Osteocyte (in vitro differentiated cells): ENCODE measurements at places on chromosomes 4 and X. TPM values are rescaled to one million over a fixed set of nuclear protein-coding genes. Genes with fewer than 3 reads are reported as not detected.

DNA sequence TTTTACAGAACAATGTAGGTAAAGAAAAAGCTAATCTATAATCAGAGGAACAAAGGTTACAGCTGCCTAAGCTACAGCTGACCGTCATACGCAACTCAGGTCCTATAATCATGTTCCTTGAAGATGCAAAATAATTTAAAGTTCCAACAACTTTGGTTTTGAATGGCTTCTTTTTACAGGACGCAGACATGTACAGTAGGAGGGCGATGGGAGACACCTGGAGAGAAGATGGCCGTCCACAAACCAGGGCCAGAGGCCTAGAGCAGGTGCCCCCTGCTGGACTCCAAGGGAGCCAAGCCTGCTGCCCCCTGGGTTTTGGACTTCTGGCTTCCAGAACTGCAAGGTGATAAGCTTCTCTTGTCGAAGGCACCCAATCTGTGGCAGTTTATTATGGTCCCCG, 10.6 kb downstream of the HGFAC start:
- peaks cover 4% of the 10 kb centered on the region for H3K4me1 ChIP-seq
- H3K4me3 ChIP-seq = no peak overlapping the region
- H3K27ac ChIP-seq = no peak overlapping the region
- H3K27me3 ChIP-seq = no peaks in the 10 kb centered on the region

DNA sequence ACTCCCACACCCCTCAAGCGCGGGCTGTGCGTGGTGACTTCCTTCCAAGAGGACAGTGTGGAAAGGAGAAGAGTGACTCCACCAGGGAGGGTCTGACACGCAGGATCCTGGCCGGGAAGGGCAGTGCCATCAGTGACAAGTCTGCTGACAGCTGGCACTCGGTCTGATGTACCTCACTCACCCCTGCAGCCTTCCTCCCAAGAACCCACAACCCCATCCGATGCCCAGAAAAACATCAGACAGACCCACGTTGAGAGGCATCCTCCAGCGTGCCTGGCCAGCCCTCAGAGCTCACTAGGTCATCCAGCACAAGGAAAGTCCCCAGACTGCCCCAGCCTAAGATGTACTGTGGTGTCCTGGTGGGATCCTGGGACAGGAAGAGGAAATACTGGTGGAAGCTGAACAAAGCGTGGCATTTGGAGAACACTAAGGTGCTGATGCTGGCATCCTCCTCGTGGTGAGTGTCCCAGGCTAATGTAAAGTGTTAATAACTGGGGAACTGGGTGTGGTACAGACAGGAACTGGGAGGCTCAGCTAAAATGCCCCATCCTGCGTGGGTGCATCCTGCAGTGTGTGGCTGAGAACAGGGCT, 200.0 kb upstream of the PSAPL1 start:
- DNase-seq = no peak
- peaks cover 6% of the 10 kb centered on the region for H3K4me1 ChIP-seq
- no peaks in the 10 kb centered on the region for H3K36me3 ChIP-seq
- H3K27me3 ChIP-seq = peaks cover 33% of the 10 kb centered on the region
- no peak overlapping the region for H3K4me3 ChIP-seq
- no peak overlapping the region for H3K27ac ChIP-seq

DNA sequence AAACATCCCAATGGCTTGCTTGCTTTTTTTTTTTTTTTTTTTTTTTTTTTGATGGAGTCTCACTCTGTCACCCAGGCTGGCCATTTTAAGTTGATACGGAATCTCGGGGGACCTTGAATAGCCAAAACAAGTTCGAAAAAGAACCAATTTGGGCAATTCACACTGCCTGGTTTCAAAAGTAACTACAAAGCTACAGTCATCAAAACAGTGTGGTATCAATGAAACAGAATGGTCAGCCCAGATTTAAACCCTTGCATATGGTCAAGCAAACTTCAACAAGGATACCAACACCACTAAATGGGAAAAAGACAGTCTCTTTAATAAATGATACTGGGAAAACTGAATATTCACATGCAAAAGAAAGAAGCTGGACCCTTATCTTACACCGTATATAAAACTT, 41.8 kb downstream of the BRCC3 start:
- H3K27me3 ChIP-seq = no peaks in the 10 kb centered on the region
- H3K36me3 ChIP-seq = peaks cover 11% of the 10 kb centered on the region
- H3K4me1 ChIP-seq = no peaks in the 10 kb centered on the region
- no peak overlapping the region for H3K27ac ChIP-seq
- no peak for DNase-seq
- no peak overlapping the region for H3K4me3 ChIP-seq

GRCh38 chr4:83771113-83771705, 235.3 kb downstream of the GPAT3 start:
- no peak for DNase-seq
- H3K4me1 ChIP-seq = no peaks in the 10 kb centered on the region
- H3K27ac ChIP-seq = no peak overlapping the region
- H3K36me3 ChIP-seq = no peaks in the 10 kb centered on the region

DNA sequence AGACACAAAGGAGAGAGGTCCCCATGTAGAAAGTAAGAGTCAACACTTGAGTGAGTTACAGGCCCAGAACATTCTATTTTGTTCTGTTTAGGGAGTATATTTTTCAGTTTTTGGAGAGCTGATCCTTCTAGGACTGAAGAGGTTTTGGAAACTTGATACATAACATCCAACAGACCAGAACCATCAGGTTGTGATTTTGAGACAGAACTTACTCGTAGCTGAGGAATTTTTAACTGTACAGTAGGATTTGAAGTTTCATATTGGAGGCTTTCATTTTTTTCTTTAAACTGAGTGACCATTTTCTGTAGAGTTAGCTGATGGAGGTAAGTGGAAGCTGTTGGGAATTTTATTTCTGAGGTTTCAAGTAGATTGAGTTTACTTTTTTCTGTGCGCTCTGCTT, 73.3 kb downstream of the NCAPG start:
- DNase-seq = no peak
- H3K27me3 ChIP-seq = no peaks in the 10 kb centered on the region
- no peak overlapping the region for H3K4me3 ChIP-seq
- peaks cover 8% of the 10 kb centered on the region for H3K36me3 ChIP-seq

DNA sequence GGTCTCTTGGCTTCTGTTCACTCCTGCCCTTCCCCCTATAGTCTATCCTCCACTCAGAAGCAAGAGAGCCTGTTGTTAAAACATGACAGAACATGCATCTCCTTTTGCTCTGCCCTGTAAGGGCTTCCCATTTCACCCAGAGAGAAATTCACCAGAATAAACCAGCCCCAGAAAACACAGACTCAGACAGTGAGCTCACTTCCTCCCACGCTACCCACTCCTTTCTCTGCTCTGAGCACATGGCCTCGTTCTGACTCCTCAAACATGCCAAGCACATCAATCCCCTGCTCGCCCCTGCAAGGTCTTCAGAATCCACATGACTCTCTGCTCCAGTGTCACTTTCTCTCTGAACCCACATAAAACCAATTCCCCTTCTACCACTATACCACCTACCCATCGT, 50.4 kb downstream of the MID1 start:
- no peaks in the 10 kb centered on the region for H3K27me3 ChIP-seq
- H3K4me1 ChIP-seq = peaks cover 33% of the 10 kb centered on the region
- no peak for DNase-seq
- no peak overlapping the region for H3K4me3 ChIP-seq

GRCh38 chr4:25908491-25908901, 5.5 kb upstream of the SMIM20 start:
- no peaks in the 10 kb centered on the region for H3K36me3 ChIP-seq
- DNase-seq = no peak
- peak overlapping the region; percentile 74 for H3K27ac ChIP-seq
- no peaks in the 10 kb centered on the region for H3K27me3 ChIP-seq
- H3K4me3 ChIP-seq = no peak overlapping the region

Gene SH3RF1
- 27.6 and 31.8 TPM in 2 replicates for total RNA-seq

GRCh38 chrX:103774070-103774642, 2.5 kb upstream of the PLP1 start:
- no peaks in the 10 kb centered on the region for H3K27me3 ChIP-seq
- no peaks in the 10 kb centered on the region for H3K36me3 ChIP-seq
- no peak for DNase-seq
- H3K4me3 ChIP-seq = no peak overlapping the region
- no peaks in the 10 kb centered on the region for H3K4me1 ChIP-seq
- no peak overlapping the region for H3K27ac ChIP-seq

DNA sequence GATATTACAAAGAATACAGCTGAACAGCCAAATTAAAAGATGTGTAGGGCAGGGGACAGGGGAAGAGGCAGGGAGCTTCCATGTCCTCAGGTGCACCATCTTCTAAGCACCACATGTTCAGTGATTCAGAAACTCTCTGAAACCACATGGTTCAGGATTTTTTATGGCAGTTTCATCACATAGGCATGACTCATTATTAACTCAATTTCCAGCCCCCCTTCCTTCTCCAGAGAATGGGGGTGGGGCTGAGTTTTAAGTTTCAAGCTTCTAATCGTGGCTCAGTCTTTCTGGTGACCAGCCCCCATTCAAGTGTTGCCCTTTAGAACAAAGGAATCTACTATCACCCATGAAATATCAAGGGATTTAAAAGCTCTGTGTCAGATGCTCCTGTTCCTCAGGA, 317.8 kb upstream of the GALNT7 start:
- H3K36me3 ChIP-seq = no peaks in the 10 kb centered on the region
- no peak overlapping the region for H3K27ac ChIP-seq
- no peaks in the 10 kb centered on the region for H3K27me3 ChIP-seq
- H3K4me1 ChIP-seq = peaks cover 5% of the 10 kb centered on the region

GRCh38 chrX:9860826-9861225, 74.6 kb downstream of the SHROOM2 start:
- no peak overlapping the region for H3K27ac ChIP-seq
- H3K27me3 ChIP-seq = no peaks in the 10 kb centered on the region
- H3K4me1 ChIP-seq = peaks cover 19% of the 10 kb centered on the region
- peaks cover 1% of the 10 kb centered on the region for H3K36me3 ChIP-seq
- H3K4me3 ChIP-seq = no peak overlapping the region

DNA sequence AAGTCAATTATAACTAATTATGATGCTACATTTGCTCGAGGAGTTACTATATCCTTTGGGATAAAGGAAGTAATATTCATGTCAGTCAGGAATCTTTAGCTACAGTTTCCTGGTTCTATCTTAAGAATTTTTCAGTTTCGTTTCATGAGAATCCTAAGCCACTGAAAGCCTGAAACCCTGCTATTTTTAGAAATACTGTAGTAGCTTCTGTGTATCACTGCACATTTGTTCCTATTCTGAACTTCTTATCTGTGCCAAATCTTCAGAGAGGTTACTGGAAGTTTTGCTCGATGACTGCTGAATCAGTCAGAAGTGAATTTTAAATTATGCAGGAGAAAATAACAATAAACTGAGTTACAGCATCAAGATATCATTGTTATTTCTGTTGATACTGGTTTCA, 249.2 kb downstream of the TENM3 start:
- DNase-seq = no peak
- H3K27ac ChIP-seq = peak overlapping the region; percentile 65
- peak overlapping the region; percentile 52 for H3K4me3 ChIP-seq
- no peaks in the 10 kb centered on the region for H3K36me3 ChIP-seq

Gene CLNK
- total RNA-seq = not detected in 2 replicates

- H3K4me3 ChIP-seq = no peak overlapping the region
- peaks cover 31% of the 10 kb centered on the region for H3K27me3 ChIP-seq
- no peak for DNase-seq
Observed at GRCh38 chr4:14850455-14851097, 151.7 kb upstream of the CPEB2 start.

DNA sequence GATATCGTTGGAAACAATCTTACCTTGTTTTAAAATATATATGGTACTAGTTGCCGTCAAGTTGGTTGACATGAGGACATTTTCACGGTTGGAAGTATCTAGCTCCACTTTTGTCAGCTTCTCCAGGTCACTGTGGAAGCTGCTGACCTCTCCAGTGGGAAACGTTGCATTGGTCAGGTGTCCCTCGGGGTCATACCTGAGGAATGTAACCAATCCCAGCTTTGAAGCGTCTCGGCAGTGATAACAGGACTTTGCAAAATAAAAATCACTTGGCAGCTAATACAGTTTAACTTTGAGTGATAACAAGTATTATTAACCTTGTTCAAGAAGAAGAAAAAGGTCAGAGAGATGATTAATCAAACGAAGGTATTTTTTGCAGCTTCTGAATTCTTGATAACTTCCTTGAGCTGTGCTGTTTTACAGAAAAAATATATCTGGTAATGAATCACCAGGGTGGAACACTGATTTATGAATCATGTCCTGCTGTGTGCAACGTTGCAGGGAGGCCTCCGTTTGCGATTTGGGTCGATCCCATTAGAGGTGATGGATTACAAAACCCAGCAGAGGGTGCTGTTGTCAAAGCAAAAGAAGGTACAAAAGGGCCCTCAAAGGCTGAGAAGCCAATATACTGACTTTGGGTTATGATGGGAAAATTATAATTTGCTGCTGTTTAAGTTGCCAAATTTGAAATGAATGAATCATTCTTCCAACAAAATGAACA, 60.1 kb downstream of the SH2D1A start:
- DNase-seq = peak; percentile 87
- H3K4me1 ChIP-seq = peaks cover 20% of the 10 kb centered on the region
- no peak overlapping the region for H3K27ac ChIP-seq

DNA sequence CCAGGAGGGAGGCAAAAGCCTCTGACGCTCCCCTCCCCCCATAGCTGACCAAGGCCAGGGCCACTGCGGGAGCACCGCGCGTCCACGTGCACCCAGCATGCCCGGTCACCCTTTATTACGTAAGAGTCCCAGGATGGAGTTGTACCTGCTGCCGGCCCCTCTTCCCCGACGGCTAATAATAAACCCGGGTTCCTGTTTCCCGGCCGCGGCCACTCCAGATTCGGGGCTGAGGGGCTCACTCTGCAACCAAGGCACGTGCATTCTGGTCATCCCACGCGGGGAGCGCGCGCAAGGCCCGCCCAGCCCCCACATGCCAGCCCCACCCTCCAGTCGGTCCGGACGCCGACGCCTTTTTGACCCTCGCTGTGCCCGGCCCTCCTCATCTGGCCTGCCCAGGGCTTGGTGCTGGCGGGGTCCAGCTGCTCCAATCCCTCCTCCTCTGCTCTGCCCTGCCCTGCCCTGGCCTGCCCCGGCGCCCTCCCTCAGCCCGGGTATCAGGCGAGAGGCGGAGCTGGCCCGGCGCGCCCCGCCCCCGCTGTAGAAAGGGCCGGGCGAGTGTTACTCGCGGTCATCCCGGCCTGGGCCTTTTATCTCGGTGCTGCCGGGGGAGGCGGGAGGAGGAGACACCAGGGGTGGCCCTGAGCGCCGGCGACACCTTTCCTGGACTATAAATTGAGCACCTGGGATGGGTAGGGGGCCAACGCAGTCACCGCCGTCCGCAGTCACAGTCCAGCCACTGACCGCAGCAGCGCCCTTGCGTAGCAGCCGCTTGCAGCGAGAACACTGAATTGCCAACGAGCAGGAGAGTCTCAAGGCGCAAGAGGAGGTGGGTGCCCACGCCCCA, 2.6 kb downstream of the MID1IP1 start:
- H3K36me3 ChIP-seq = peaks cover 2% of the 10 kb centered on the region
- peaks cover 29% of the 10 kb centered on the region for H3K4me1 ChIP-seq
- peak overlapping the region; percentile 98 for H3K27ac ChIP-seq
- H3K27me3 ChIP-seq = no peaks in the 10 kb centered on the region
- peak overlapping the region; percentile 89 for H3K4me3 ChIP-seq

DNA sequence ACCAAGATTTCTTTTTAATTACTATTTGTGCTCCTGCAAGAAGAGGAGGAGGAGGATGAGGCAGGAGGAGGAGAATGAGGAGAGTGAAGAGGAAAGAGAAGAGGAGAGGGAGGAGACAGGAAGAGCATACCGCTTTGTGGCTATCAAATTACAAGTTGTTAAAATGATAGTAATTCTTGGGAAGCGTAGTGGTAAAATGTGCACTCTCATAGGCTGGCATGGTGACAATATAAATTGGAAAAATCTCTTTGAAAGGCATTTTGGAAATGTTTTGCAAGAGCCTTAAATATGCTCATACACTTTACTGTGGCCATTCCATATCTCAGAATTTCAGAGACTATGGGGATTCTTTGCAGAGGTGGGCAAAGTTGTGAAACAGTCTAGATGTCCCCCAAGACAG, 53.2 kb downstream of the MXRA5 start:
- peaks cover 49% of the 10 kb centered on the region for H3K4me1 ChIP-seq
- no peaks in the 10 kb centered on the region for H3K27me3 ChIP-seq
- no peaks in the 10 kb centered on the region for H3K36me3 ChIP-seq
- peak overlapping the region; percentile 51 for H3K27ac ChIP-seq
- no peak overlapping the region for H3K4me3 ChIP-seq
